Sigmoid colon (tissue), 7 donors: ENCODE measurements at places on chromosomes 3 and 15. TPM values are rescaled to one million over a fixed set of nuclear protein-coding genes. Genes with fewer than 3 reads are reported as not detected.

SUCNR1 gene
- total RNA-seq, result 0.16 TPM

TMF1 gene
- 30.5 TPM for total RNA-seq

CIDEC gene
- total RNA-seq, result 36.7 TPM

CCDC32 gene
- total RNA-seq, result 21.4 TPM

SEMA7A gene
- total RNA-seq, result 1.1 TPM

RASL12 gene
- total RNA-seq, result 62.5 TPM

SIDT1 gene
- 1.1 TPM for total RNA-seq

ATP8B4 gene
- total RNA-seq, result 4.9 TPM

GP9 gene
- not detected for total RNA-seq

KCNMB3 gene
- 7.2 TPM for total RNA-seq

- no peak for DNase-seq
- H3K27ac ChIP-seq, result no peak overlapping the region
- no peaks in the 10 kb centered on the region for H3K27me3 ChIP-seq
- no peaks in the 10 kb centered on the region for H3K4me1 ChIP-seq
These were observed 236.6 kb downstream of the SOX2 start for GRCh38 chr3:181948286-181948685.

GRCh38 chr3:167572991-167573390 is 80.8 kb downstream of the WDR49 start:
- H3K27me3 ChIP-seq, result no peaks in the 10 kb centered on the region
- H3K36me3 ChIP-seq, result no peaks in the 10 kb centered on the region
- H3K4me3 ChIP-seq, result no peak overlapping the region

GRCh38 chr3:110420158-110420641 is 651.4 kb upstream of the NECTIN3 start:
- no peaks in the 10 kb centered on the region for H3K36me3 ChIP-seq
- H3K4me1 ChIP-seq, result no peaks in the 10 kb centered on the region
- no peaks in the 10 kb centered on the region for H3K27me3 ChIP-seq
- no peak overlapping the region for H3K4me3 ChIP-seq
- no peak for DNase-seq
- no peak overlapping the region for H3K27ac ChIP-seq

- H3K4me3 ChIP-seq, result no peak overlapping the region
- no peaks in the 10 kb centered on the region for H3K36me3 ChIP-seq
- DNase-seq, result peak; percentile 67
- H3K27me3 ChIP-seq, result no peaks in the 10 kb centered on the region
- peaks cover 6% of the 10 kb centered on the region for H3K4me1 ChIP-seq
These were observed 770.0 kb downstream of the GRM7 start for GRCh38 chr3:7630925-7631324.

GRCh38 chr3:66303491-66303901 is 82.7 kb downstream of the SLC25A26 start:
- DNase-seq, result no peak
- no peaks in the 10 kb centered on the region for H3K36me3 ChIP-seq
- H3K4me1 ChIP-seq, result peaks cover 3% of the 10 kb centered on the region
- no peak overlapping the region for H3K27ac ChIP-seq
- no peaks in the 10 kb centered on the region for H3K27me3 ChIP-seq

GRCh38 chr3:120622870-120623726 is 27.0 kb downstream of the NDUFB4 start:
- DNase-seq, result no peak
- H3K27ac ChIP-seq, result no peak overlapping the region
- no peak overlapping the region for H3K4me3 ChIP-seq
- H3K27me3 ChIP-seq, result no peaks in the 10 kb centered on the region
- no peaks in the 10 kb centered on the region for H3K36me3 ChIP-seq

- DNase-seq, result no peak
- H3K27me3 ChIP-seq, result no peaks in the 10 kb centered on the region
- H3K36me3 ChIP-seq, result no peaks in the 10 kb centered on the region
- no peak overlapping the region for H3K4me3 ChIP-seq
These were observed 23.9 kb upstream of the TPM1 start for GRCh38 chr15:63018639-63019038.

- H3K4me1 ChIP-seq, result no peaks in the 10 kb centered on the region
- no peak overlapping the region for H3K4me3 ChIP-seq
- H3K27me3 ChIP-seq, result no peaks in the 10 kb centered on the region
- DNase-seq, result no peak
- H3K27ac ChIP-seq, result no peak overlapping the region
These were observed 110.4 kb downstream of the TPRG1 start for GRCh38 chr3:189282189-189282588.

DNA sequence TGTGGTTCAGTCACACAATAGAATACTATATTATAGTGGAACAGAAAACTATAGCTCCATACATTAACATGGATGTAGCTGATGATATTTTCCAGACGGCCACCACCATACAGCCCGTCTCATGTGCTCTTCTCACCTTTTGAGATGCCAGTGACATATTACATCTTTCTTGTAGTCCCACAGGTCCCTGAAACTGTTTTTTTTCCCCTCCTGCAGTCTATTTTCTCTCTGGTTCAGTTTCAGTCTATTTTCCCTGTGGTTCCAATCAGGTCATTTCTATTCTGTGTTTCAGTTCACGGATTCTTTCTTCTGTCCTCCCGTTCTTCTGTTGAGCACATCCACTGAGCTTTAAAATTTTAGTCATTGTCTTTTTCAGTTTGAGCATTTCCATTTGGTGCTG is 72.2 kb downstream of the PPCDC start:
- DNase-seq, result no peak
- H3K27ac ChIP-seq, result no peak overlapping the region
- no peaks in the 10 kb centered on the region for H3K27me3 ChIP-seq
- no peaks in the 10 kb centered on the region for H3K36me3 ChIP-seq

DNA sequence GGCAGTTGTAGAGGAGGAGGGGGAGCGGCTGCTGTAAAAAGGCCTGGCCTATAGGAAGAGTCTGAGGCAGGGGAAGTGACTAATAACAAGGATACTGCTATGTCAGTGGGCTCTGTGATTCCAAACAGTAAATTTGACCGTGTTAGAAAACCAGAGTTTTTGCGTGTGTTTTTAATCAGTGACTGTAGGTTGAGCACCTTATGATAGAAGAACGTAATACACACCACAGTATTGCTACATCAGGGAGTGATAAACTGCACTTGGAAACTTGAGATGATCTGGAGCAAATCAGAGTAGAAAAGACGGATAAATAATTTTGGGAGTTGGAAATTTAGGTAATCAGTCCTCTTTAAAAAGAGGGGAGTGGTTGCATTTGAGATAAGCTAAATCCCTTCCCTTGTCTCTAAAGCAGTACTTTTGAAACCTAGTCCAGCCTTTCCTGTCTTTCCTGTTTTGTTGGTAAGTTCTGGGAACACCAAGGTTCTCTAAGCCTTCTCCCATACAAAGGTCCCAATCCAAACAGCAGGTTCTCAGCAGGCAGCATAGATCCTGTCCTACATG is 130.5 kb upstream of the NR2E3 start:
- DNase-seq, result no peak
- no peaks in the 10 kb centered on the region for H3K27me3 ChIP-seq
- H3K27ac ChIP-seq, result no peak overlapping the region
- H3K4me1 ChIP-seq, result peaks cover 31% of the 10 kb centered on the region
- no peak overlapping the region for H3K4me3 ChIP-seq
- no peaks in the 10 kb centered on the region for H3K36me3 ChIP-seq

DNA sequence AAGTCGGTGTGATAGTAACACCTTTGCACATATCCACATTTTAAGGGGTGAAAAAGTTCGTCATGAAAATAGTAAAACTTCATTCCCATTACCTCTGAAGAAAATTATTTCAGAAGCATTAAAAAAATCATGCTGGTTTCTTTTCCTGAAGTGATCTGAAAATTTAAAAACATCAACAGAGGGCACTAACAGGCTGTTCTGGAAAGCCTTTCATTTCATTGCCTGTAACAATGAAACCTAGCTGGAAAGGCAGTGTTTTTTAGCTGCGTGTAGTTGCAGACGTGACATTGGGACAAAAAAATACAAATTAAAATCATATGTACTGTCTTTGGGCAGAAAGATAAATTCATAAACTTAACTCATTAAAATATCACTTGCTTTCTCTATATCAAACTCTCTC is 993.8 kb downstream of the GBE1 start:
- DNase-seq, result no peak
- no peak overlapping the region for H3K27ac ChIP-seq
- no peaks in the 10 kb centered on the region for H3K36me3 ChIP-seq

DNA sequence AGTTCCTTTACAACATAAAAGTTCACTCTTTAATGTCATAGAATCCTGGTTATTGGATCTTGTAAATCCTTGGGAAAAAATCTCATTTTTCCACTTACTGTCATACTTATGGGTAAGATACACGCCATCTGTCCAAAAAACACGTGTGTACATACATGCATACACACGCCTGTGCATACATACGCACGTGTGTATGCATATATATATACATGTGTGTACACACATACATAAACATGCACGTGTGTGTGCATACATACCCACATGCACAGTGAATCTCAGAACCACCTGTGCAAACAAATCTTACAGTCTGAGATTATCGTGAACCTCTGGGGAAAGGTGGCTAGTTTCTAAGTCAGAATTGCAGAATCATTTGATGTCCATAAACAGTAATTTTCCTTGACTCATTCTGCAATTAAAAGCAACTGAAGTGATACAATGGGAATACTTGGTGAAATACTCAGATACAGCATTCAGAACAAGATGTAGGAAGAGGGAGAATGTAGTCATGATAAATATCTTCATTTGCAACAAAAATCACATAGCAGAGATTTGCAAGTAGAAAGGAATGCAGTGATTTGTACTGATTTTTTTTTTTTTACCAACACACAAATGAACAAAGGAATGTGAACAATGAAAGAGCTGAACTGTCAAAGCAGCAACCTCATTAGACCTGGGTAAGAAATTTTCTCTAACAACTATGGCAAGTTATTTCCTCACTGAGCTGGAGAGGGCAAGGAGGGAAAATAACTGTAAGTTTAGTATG is 160.6 kb upstream of the POU1F1 start:
- H3K36me3 ChIP-seq, result no peaks in the 10 kb centered on the region
- DNase-seq, result no peak
- no peaks in the 10 kb centered on the region for H3K27me3 ChIP-seq

DNA sequence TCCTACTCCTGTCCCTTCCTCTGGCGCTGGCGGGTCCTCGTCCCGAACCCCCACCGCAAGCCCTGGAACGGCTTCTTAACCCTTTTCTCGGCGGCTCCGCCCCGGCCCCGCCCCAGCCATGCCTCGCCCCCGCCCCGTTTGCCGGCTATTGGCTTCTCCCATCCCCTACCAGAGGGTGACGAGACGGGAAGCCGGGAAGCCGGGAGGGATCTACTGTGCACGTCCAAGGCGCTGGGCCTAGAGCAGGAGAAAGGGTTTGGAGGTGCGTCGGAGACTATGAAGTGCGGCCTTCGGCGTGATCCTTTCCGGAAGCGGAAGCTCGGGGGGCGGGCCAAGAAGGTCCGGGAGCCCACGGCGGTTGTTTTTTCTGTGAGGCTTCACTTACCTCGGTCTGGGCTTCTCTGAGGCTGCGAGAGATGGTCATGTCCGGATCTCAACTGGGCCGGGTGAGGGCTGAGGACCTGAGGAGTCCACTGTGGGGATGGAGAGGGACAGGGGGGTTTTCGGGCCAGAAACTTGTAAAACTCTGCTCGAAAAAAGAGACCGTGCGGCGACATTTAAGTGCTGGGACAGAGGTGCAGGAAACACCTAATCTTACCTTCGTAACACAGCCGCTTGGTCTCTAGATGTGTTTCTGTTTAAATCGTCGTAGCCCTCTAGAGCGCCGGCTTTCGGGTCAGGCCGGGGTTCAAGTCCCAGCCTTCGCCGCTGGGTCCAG is 21.4 kb downstream of the ROPN1B start:
- peak overlapping the region; percentile 63 for H3K4me3 ChIP-seq
- H3K4me1 ChIP-seq, result no peaks in the 10 kb centered on the region
- peak; percentile 97 for DNase-seq
- no peaks in the 10 kb centered on the region for H3K36me3 ChIP-seq
- H3K27me3 ChIP-seq, result no peaks in the 10 kb centered on the region
- H3K27ac ChIP-seq, result peak overlapping the region; percentile 85

DNA sequence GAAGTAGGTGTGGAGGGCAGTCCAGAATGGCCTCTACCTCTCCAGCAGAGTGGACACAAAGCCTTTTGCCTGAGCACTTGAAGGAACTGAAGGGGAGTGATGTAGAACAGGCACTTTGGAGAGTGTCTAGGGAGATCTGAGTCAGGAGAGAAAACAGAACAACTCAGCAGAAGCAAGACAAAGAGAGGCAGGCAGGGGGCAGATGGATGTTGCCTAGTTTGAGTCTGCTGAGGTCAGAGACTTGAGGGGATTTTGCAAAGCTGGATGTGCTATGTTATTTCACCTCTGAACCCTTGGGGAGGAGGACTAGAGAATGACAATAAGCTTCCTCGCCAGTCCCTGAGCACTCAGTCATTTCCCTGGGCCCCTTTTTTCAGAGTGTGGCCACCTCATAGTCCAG is 366.4 kb downstream of the EPHB1 start:
- no peak for DNase-seq
- no peaks in the 10 kb centered on the region for H3K4me1 ChIP-seq
- no peak overlapping the region for H3K27ac ChIP-seq
- H3K4me3 ChIP-seq, result no peak overlapping the region
- H3K27me3 ChIP-seq, result no peaks in the 10 kb centered on the region

- DNase-seq, result no peak
- H3K4me3 ChIP-seq, result peak overlapping the region; percentile 49
- no peaks in the 10 kb centered on the region for H3K27me3 ChIP-seq
These were observed 522 bp upstream of the GXYLT2 start for GRCh38 chr3:72887343-72887704.

GRCh38 chr15:39530480-39531342 is 50.2 kb upstream of the THBS1 start:
- DNase-seq, result no peak
- H3K36me3 ChIP-seq, result no peaks in the 10 kb centered on the region
- H3K4me1 ChIP-seq, result no peaks in the 10 kb centered on the region
- no peak overlapping the region for H3K4me3 ChIP-seq

GRCh38 chr15:72774696-72775383 is 8.7 kb downstream of the ADPGK start:
- no peak overlapping the region for H3K4me3 ChIP-seq
- no peaks in the 10 kb centered on the region for H3K4me1 ChIP-seq
- H3K27ac ChIP-seq, result no peak overlapping the region

GRCh38 chr15:48559285-48559684 is 86.2 kb downstream of the FBN1 start:
- H3K27ac ChIP-seq, result peak overlapping the region; percentile 82
- DNase-seq, result peak; percentile 71
- no peak overlapping the region for H3K4me3 ChIP-seq
- H3K27me3 ChIP-seq, result no peaks in the 10 kb centered on the region

- no peak for DNase-seq
- H3K27ac ChIP-seq, result no peak overlapping the region
- H3K36me3 ChIP-seq, result no peaks in the 10 kb centered on the region
- H3K27me3 ChIP-seq, result no peaks in the 10 kb centered on the region
- H3K4me3 ChIP-seq, result no peak overlapping the region
- H3K4me1 ChIP-seq, result peaks cover 9% of the 10 kb centered on the region
These were observed 303.2 kb downstream of the ZIC1 start for GRCh38 chr3:147712357-147712756.

GRCh38 chr3:63295356-63295755 is 17.2 kb downstream of the SYNPR start:
- no peaks in the 10 kb centered on the region for H3K4me1 ChIP-seq
- no peak overlapping the region for H3K4me3 ChIP-seq
- H3K36me3 ChIP-seq, result no peaks in the 10 kb centered on the region
- no peak for DNase-seq

GRCh38 chr3:141447383-141447782 is 39.4 kb upstream of the RASA2 start:
- H3K4me3 ChIP-seq, result no peak overlapping the region
- no peak for DNase-seq
- H3K4me1 ChIP-seq, result no peaks in the 10 kb centered on the region
- no peaks in the 10 kb centered on the region for H3K27me3 ChIP-seq
- peaks cover 50% of the 10 kb centered on the region for H3K36me3 ChIP-seq
- no peak overlapping the region for H3K27ac ChIP-seq

- H3K4me1 ChIP-seq, result no peaks in the 10 kb centered on the region
- H3K27me3 ChIP-seq, result no peaks in the 10 kb centered on the region
- no peak overlapping the region for H3K4me3 ChIP-seq
- H3K27ac ChIP-seq, result no peak overlapping the region
These were observed 253.4 kb downstream of the VGLL3 start for GRCh38 chr3:86737517-86737916.
